ENCODE measurements at places on chromosomes 1 and 21.

DNA sequence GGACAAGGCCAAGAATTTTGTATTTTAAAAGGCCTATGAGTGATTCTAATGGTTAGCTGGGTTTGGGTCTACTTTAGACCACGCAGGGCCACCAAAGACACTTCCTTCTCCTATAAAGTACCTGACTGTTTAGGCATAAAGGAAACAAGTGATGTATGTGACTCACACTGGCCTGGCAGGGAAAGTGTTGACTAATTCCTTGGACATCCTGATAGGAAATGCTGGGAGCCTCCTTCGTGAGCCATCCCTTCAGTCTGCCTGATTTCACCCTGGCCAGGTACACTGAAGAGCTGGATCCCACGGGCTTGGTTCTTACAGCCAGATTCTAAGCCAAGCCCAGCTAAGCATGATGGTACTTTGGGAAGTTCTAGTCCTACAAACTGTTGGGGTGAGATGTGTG, 100.5 kb upstream of the HMGB4 start:
- no peak for DNase-seq

- DNase-seq, result no peak
Measured at GRCh38 chr1:168114845-168115244, 21.9 kb downstream of the GPR161 start.

- DNase-seq, result no peak
Measured at GRCh38 chr1:12384836-12385456, 155.1 kb downstream of the VPS13D start.

DNA sequence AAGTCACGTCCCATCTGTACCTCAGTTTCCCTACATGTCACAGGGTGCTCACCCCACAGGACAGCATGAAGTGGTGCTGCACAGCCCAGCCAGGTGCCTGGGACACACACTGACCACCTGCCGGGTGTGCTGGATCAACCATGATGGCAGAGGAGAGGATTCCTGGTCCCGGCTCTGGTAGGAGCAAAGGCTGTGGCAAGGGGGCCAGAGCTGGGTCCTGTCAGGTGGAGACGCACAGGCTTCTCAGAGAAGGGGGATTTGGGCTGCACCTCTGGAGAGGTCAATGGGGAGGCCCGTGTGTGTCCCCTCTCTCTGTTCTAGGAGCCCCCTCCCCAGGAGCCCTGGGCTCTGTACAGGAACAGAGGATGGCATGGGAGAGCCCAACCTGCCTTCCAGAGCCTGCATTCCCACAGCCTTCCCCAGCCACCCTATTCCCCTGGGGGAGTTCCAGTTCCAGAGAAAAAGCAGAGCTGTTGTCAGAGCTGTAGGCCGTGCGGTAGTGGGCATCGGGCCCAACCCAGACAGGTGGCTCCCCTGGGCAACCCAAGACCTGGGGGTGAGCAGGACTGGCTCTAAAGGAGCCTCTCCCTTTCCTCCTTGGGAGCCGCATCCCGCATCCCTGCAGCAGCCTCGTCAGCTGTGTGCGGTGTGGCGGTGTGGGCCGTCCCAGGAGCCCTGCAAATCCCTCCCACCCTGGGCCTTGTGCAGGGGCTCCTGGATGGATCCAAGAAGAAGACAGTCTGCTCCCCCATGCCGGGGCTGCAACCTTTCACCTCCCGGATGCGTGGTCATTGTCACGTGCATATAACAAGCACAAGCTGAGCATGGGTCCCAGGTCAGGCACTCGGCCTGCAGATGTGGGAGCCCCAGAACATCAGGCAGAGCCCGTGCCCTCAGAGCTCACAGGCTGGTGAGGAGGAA, 2.9 kb upstream of the TFF3 start:
- no peak for DNase-seq

DNA sequence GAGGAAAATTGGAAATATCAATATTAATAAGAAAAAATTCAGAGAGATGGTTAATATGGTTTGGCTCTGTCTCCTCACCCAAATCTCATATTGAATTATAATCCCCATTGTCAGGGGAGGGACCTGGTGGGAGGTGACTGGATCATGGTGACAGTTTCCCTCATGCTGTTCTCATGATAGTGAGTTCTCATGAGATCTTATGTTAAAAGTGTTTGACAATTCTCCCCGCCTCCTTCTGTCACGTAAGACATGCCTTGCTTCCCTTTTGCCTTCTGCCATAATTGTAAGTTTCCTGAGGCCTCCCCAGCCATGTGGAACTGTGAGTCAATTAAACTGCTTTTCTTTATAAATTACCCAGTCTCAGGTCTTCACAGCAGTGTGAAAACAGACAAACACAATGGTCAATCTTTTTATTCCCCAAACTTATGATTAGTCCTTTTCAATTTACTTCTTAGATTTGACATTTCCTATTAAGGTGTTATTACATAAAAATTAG, 11.0 kb downstream of the EGLN1 start:
- DNase-seq, result no peak

DNA sequence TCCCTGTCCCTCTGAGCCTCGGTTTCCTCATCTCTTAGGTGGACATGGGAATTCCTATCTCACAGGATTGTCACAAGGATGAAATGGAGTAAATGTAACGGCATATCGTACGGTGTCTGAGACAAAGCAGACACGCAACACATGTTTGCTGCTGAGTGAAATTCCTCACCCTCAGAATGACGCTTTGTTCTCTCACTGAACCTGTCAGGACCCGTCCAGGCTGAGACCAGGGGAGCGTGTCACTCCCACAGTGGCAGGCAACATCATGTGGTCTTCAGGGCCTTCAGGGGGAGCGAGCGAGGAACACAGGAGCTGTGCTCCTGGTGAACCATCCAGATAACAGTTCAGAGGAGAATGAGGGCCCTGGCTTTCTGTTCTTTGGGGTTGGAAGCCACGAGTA, 74.2 kb downstream of the TOMM20 start:
- no peak for DNase-seq

DNA sequence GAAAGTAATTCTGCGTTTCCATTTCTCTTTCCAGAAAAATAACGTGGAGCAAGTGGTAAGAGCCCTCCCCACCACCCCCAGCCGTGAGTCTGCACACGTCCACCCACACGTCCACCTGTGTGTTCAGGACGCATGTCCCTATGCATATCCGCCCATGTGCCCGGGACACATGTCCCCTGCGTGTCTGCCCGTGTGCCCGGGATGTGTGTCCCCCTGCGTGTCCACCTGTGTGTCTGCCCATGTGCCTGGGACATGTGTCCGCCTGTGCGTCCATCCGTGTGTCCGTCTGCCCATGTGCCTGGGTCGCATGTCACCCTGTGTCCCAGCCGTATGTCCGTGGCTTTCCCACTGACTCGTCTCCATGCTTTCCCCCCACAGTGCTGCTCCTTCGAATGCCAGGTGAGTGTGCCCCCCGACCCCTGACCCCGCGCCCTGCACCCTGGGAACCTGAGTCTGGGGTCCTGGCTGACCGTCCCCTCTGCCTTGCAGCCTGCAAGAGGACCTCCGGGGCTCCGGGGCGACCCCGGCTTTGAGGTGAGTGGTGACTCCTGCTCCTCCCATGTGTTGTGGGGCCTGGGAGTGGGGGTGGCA, 5.6 kb downstream of the COL6A1 start:
- no peak for DNase-seq

GRCh38 chr1:64172458-64172983, 30.9 kb upstream of the UBE2U start:
- no peak for DNase-seq

DNA sequence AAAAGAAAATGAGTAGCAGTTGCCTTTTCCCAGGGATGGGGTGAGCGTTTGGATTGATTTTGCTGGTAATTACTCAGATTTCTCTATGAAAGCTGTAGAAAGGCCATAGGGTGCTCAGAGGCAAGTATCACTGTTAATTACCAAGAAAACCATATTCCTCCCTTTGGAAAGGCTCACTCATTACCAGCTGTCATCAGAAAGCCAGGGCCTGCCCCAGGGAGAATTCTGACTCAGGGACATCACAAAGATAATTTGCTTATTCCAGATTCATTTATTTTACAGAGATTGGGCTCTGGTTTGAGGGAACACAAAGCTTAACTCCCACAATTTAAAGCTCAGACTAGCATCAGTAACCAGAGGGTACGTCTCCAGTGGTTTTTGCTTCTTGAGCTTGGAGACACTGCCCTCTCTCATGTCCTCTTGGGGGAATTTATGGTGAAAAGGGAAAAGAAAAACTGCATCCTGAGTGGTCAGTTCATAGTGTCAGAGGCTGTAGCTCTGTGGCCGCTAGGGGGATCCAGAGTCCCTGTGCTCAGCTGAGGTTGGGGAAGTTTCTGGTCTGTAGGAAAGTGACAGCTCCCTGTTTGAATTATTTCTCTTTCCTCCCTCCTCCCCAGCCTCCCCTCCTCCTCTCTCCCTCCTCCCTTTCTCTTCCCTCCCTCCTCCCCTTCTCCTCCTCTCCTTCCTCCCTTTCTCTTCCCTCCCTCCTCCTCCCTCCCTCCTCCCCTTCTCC, 204.3 kb downstream of the KCNJ6 start:
- no peak for DNase-seq

DNA sequence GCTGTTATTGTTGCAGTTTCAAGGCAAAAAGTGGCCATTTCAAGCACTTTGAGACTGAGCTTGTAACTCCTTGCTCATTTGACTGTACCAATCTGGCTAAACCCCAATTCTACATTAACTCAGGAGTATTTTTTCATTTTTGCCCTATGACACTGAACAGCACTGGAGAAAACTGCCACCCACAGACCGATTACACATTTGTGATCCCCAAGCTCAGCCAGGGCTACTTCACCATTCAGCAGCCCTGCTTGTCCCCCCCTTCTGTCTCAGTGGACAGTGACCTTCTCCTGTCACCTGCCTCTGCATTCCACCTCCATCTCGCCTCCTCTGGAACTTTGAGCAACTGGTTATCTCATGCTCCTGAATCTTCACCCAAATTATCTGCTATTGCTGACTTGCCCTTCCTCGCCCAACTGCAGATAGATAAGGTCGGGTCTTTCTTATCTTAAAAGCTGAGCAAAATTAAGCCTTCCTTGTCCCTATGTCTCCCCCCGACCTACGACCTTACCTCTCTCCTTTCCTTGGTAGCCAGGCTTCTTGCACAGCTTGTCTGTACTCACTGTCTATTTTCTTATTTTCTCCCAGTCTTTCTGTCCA, 25.3 kb downstream of the SPATA46 start:
- no peak for DNase-seq

GRCh38 chr21:45461806-45462341, 56.9 kb downstream of the COL18A1 start:
- no peak for DNase-seq

DNA sequence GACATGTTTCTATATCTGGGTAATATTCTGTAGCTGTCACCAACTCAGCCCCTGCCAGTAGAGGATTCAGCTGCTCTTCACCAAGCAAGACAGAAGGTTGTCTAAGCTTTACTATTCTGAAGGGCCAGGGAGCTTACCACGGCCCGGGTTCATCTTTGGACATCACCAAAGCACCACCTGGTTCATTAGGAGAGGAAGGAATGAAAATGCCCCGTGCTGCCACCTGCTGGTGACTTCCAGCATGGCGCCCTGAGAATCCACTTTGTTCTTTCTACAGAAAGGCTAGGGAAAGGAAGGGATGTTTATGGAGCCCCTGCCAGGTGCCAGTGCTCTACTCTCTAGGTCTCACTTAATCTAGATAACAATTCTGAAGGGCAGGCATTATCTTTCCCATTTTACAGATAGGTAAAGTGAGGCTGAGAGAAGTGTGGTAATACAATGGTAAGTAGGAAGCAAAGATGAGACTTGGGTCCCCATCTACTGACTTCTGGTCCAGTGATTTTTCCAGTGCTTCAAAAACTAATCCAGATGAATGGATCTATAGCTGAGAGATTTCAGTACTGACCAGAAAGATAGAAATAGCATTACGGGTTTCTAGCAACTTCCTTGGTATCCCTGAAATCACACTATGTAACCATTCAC, 79.5 kb downstream of the BEND5 start:
- DNase-seq, result no peak

GRCh38 chr1:91584309-91584708, 83.7 kb downstream of the CDC7 start:
- no peak for DNase-seq

- no peak for DNase-seq
Measured at GRCh38 chr1:15115542-15116330, 37.8 kb upstream of the TMEM51 start.

- DNase-seq, result no peak
Measured at GRCh38 chr1:17471393-17471792, 31.9 kb upstream of the RCC2 start.

GRCh38 chr1:59498640-59499039, 201.7 kb downstream of the FGGY start:
- DNase-seq, result no peak

DNA sequence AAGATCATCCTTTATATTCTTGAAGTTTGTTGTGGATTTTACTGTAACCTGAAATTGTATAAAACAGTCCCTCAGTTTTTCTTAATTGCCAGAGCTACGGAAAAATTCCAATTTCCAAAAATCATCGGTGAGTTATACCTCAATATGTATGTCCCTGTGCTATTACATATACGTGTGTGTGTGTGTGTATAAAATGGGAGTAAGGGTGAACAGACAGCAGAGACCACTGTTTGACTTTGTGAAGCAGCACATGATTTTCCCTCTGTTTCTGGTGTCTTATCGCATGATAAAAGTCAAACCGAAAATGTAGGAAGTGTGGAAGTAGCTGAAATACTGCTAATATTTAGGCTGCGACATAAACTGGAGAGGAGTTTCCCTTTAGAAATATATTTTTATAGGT, 1.2 kb downstream of the OR2T1 start:
- DNase-seq, result no peak

DNA sequence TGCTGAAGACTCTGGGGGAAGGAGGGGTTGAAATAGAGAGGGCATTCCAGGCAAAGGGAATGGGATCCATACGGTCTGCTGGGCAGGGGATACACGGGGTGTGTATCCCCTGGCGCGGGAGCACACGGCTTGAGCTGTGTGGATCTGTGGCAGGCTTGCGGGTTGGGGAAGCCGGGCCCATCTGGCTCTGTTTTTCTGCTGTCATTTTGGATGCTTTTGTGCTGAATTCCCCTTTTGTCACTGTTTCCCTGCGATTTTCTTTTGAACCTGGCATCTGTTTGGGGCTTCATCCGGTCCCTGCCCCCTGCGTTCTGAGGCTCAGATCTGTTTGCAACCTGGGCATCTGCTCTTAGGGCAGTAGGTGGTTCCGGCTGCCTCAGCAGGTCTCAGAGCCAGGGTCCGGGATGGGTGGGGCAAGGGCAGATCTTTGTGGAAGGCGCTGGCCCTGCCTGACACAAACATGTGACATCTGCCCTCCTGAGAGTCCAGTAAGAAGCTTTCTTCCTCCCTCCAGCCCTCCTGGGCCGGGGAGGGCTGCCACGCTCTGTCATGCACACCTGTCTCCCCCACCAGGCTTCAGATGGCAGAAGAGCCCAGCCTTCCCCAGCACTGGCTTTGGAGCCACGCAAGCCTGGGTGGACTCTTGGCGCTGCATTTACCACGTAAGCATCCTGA, 84.0 kb downstream of the IGSF21 start:
- DNase-seq, result no peak

- DNase-seq, result no peak
Measured at GRCh38 chr1:90675161-90675847, 41.8 kb downstream of the BARHL2 start.

DNA sequence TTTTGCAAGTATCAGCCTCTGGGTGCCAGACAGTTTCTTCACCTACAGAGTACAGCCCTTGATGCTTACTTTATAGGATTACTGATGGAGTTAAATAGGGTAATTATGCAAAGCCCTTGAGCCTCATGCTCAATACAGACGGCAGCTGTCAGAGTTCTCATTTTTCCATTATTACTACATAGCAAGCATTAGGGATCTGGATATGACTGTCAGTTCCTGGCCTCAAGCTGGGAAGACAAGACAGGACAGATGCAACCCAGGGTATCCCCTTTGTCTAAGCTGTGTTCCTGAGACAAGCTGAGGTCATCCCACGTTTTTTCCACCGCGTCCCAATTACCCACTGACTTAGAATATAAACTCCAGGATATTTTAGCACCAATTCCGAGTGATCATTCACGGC, 94.4 kb downstream of the SLC35F3 start:
- DNase-seq, result no peak
